ENCODE measurements at places on chromosomes 16 and 17.

- DNase-seq, result no peak
Measured at GRCh38 chr16:54426553-54426849, 139.9 kb upstream of the IRX3 start.

DNA sequence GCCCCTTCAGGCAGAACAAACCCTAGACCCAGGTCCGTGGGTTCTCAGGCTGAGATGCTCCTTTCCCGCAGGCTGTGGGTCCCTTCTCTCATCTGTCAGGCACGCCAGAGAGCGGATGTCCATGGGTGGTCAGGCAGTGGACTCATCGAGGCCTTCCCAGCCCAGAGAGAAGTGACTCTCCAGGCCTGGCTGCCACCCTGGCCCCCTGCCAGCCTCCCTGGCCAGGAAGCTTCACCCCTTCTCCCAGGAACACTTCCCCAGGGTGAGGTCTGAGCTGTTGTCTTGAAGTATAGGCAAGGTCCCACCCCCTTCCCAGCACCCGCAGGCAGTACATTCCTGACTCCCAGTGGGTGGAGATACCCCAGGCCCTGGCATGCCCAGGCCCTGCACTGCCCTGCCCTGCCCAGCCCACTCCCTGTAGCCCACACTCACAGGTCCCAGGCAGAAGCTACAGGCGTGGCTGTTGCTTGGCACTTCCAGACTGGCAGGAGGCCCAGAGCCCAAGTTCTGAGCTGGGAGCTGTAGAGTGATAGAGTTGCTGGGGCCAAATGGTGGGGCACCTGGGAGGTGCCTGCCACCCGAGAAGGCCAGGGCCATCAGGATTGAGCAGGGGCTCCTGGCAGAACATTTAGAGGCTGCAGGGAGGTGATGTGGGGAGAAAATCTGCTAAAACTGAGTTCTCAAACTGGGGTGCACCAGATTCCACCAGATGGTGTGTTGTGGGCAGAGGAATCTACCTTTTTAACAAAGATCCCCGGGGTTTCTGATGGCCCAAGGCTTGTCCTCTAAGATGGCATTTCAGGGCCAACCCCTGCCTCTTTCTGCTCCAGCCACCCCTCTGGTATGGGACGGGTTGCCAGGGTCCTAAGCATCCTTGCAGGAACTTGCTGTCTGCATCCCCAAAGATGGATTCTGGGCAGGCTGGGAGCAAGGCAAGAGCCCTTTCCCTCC lies 6.7 kb downstream of the ITGA3 start:
- DNase-seq, result no peak

DNA sequence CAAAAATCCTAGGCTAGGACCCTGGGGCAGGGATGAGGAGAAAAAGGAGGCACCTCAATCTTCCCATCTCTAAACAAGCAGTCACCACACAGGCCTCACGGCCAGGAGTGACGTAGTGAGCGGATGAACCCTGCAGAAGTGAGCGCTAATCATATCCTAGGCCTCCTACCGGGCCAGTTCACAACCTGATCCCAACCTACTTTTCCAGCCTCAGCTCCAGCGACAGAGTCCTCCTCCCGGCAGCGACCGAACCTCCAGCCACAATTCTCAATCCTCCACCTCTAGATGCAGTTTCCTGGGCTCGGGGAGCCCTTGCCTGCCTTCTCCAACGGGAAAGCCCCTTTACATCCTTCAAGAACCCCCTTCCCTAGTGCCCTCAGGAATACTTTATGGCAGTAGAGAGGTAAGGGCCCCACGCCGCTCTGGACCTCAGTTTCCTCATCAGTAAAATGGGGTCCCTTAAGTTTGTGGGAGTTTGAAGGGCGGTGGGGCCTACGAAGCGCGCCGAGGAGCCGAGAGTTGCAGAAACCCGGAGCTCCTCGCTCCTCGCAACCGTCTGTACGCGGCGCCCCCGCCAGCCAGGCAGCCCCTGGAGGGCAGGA lies 1.4 kb downstream of the ZNF668 start:
- peak; percentile 62 for DNase-seq

DNA sequence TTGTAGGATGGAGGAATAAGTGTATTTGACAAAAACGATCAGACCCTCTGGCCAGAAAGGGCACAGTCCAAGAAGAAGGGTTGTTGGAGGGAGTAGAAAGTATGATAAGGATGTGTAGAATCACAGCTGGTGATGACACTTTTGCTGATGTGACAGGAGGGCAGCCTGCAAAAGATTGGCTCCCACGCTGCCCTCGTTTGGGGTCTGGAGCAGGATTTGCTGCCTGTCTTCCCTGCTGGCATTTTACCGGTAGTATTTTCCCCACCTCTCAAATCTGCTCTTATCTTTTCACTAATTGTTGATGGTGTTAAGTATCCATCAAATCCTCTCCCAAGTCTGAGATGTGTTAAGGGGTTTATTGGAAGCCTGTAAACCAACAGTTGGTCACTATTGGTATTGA lies 208.8 kb downstream of the CCDC182 start:
- DNase-seq, result no peak

GRCh38 chr17:77487211-77487629 lies 346.5 kb downstream of the SEC14L1 start:
- no peak for DNase-seq

DNA sequence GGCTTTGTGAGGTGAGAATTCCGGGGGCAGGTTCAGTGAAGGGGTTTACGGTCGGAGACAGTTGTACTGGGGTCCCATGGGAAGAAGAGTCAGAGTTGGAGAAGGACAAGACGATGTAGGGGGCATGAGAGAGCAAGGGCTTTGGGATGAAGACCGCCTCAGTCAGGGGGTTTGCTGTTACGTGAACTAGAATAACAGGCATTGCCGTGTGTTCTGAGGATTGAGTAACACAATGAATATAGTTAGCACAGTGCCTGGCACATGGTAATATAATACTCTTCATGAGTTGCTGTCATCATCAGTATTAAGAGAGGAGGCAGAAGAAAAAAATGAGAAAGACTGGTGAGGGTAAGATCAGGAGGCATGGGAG lies 577 bp downstream of the ZNF646 start:
- no peak for DNase-seq

DNA sequence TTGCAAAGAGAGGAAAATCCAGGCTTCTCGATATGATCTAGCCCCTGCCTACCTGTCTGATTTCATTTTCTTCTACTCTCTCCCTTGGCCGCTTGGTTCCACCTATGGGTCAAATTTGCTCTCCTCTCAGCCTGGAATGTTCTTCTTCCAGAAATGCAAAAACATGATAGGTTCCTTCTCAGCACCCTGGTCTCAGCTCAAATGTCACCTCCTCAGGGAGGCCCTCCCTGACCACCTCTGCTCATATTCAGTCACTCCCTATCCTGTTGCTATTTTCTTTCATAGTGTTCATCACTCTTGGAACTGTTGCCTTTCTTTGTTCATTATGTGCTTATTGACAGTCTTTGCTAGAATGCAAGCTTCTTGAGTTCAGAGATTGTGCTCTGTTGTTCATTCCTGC lies 208.6 kb downstream of the KATNIP start:
- no peak for DNase-seq

DNA sequence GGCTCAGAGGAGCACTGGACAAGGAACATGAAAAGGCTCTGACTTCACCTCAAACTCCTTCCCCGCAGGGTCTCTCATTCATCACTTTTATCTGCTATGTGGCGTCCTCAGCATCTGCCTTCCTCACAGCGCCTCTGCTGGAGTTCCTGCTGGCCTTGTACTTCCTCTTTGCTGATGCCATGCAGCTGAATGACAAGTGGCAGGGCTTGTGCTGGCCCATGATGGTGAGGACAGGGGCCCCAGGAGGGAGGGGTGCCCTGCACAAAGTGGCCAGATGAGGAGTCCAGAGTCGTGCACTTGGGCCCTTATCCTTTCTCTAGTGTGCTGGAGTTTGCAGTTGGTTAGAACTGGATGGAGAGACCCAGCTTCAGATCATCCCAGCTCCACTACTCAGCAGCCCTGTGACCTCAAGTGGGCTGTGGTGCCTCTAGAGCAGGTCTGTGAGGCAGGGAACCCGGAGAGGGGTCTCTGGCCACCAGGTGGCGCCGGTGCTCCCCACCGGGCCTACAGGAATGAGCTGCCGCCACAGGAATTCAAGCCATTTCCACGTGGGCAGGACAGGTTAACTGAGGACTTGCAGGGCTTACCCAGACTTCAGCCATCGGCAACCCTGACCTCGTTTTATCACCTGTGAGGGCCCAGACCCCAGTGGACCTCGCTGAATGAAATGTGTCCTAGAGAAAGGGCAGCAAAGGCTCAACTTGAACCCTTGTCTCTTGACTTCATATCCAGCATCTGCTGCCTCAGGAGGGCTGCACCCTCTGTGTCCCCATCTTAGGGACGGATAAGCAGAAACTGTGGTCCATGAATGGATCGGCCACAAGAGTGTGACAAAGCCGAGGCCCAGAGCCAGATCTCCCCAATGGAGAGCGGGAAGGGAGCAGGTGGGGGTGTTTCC lies 4.0 kb downstream of the CMTM3 start:
- peak; percentile 87 for DNase-seq
